Fibroblast of villous mesenchyme (primary cell): ENCODE measurements at places on chromosomes 3 and 15. TPM values are rescaled to one million over a fixed set of nuclear protein-coding genes. Genes with fewer than 3 reads are reported as not detected.

- DNase-seq: no peak
These were observed 9.1 kb downstream of the ZDHHC3 start for GRCh38 chr3:44966795-44967278.

- DNase-seq: no peak
These were observed 96.0 kb upstream of the CCDC80 start for GRCh38 chr3:112736805-112737566.

DNA sequence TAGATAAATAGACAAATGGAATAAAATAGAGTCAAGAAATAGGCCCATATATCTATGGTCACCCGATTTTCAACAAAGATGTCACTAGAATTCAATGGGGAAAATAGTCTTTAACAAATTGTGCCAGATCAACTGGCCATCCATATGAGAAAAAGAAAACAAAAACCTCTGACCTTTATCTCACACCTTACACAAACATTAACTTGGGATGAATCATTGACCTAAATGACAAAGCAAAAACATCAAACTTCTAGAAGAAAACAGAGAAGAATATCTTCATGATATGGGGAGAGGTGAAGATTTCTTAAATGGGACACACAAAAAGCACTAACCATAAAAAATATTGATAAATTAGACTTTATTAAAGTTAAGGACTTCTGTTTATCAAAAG, 31.9 kb downstream of the ITGA11 start:
- no peak for DNase-seq

DNA sequence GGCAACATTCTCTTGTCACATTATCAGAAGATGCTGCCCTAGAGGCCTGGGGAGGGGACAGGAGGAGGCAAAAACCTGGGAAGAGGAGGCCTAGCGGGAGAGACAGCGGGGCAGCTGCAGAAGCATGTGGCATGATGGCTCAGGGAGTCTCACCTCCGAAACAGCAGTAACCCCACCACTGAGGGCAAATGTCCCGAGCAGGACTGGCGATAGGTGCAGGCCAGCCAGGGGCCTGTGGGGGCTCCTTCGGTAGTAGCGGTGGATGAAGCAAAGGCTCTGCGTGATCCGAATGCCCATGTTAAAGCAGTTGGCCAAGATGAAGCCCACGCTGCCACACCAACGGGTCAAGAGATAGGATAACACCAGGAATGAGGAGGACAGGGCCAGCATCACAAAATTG, 38.0 kb downstream of the RFT1 start:
- DNase-seq: no peak

GRCh38 chr3:39177708-39178332, 14.6 kb downstream of the XIRP1 start:
- peak; percentile 98 for DNase-seq

DNA sequence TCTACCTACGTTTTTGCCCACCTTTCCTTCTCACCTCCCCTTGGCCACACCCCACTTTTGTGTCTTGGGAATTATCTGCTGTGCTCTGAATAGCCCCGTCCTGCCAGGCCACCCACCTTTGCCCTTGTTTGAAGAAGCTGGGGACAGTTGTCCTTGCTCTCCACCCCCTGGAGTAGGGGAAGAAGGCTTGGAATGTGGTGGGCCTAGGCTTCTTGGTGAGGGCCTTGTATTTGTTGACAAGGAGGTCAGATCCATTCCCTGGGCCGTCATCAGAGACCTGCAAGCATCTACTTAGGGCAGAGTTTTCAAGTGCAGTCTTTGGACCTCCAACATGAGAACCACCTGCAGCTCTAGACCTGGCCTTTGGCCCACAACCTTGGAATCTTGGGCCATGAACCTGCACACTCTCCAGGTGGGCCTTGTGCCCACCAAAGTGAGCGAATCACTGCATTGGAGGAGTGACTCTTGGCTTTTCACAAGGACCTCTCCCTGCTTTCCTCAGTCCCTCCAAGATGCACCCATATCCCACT, 160.6 kb downstream of the APBA2 start:
- DNase-seq: no peak

DNA sequence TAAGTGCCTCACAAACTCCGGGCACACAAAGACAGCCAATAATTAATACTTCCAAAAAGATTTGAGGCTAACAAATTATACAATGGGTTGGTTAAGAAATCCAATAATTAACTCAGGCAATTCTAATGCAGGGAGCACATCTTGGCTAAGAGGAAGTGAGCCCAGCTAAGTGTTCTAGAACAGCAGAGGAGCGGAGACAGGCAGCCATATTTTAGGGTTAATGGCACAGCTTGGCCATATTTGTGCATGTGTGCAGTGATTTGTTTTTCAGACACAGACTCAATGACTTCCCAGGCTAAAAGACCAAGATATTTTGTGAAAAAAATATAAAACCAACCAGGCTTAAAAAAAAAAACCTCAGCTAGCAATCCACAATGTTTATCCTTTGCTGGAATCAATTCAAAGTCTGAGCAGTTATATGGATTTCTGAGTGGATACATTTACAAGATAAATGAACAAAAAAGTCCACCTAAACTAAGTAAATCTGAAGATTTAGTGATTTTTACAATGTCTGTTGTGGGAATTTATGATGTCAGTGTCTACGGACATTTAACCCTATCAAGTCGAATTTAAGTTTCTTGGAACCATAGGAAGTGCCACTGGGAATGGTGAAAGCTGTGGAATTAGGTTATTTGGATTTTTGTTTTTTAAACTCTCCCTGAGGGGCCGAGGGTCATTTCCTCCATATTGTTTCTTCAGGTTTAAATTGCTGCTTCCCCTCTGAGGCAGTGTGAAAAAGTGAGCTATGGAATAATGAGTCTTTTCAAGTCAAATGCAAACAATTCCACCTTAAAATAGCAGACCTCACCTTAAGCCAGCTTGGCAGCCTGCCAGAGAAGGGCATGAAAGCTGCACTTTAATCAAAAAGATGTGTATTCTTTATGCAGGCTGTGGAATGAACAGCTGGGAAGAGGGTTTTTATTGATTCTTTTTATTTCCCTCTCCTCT, 413.7 kb upstream of the TBL1XR1 start:
- no peak for DNase-seq

DNA sequence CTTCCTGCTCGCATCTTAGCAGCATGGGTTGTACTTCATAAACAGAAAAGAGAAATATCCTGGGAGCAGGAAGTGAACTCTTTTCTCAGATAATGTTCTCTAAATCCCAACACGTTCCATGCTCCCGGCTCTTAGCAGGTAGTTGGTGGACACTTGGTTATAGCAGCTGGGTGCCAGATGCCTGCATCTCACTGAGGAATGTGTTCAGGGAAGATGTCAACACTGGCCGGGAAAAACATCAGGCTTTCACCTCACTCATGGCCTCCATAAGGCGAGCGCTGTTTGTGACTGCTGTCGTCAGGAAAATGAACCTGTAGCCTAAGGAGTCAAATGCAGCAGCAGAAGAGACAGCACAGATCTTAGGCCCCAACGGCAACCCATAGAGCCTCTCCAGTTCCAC, 4.4 kb upstream of the PRC1 start:
- no peak for DNase-seq

GRCh38 chr3:182309120-182309519, 484.2 kb upstream of the ATP11B start:
- DNase-seq: no peak

LMOD3 gene
- not detected in 2 replicates for total RNA-seq

TEX55 gene
- not detected in 2 replicates for total RNA-seq

FRMD5 gene
- 1.3 and 1.9 TPM in 2 replicates for total RNA-seq

PP2D1 gene
- not detected in 2 replicates for total RNA-seq
